ENCODE measurements at places on chromosomes 2 and 18.

GRCh38 chr2:222307143-222307756 lies 8.5 kb upstream of the PAX3 start:
- DNase-seq, result no peak

DNA sequence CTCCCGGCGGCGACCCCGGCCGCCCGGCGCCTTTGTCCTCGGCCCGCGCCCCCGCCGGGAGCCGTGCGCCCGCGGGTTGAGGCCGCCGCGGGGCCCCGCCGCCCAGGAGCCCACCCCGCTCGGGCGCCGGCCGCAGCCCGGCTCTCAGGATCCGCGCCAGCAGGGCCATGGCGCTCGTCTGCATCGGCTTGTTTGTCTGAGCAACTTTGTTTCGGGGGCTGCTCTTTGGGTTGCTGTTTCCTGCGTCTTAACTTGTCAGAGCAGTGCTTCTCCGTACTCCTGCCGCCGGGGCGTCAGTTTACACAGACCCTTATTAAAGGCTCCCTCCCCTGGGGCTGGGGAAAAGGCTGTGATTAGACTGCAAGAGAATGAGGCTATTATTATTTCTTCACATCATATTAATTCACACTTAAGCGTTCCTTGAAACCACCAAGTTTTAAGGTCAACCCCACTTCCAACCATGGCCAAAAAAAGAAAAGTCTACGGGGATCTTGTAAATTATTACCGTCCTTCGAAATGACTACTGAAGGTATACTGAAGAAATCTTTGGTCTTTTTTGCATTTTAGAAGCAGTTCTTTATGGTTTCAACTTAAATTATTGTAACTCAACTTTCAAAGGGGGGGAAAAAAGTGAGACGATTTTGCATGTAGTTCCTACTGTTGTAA lies at the start of gene CYP27C1:
TSS of gene CYP27C1 (minus strand) at position 198 of the 666 bp plus-strand sequence. CDS start at position 169, 29 bp downstream.
- no peak for DNase-seq

- no peak for DNase-seq
These were observed 101.9 kb downstream of the TWIST2 start for GRCh38 chr2:238949710-238950345.

DNA sequence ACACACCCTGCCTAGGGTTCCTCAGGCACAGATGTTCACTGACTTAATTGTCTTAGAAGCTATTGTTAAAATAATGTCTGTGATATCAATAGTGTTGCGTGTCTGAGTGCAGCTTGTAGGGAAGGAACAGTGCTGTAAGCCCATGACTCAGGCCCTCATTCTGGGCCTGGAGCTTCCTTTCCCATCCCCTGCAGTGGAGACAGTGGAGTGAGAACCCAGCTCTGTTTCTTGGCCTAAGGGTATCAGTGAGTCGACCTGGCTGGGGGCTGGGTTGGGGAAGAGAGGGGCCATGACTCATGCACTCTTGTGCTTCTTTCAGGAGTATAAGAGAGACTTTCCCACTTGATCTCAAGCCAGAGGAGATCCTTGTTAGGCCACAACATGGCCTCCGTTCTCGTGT lies 106.8 kb downstream of the HRH4 start:
- no peak for DNase-seq

GRCh38 chr18:55910296-55910695 lies 322.3 kb upstream of the TCF4 start:
- DNase-seq, result no peak

DNA sequence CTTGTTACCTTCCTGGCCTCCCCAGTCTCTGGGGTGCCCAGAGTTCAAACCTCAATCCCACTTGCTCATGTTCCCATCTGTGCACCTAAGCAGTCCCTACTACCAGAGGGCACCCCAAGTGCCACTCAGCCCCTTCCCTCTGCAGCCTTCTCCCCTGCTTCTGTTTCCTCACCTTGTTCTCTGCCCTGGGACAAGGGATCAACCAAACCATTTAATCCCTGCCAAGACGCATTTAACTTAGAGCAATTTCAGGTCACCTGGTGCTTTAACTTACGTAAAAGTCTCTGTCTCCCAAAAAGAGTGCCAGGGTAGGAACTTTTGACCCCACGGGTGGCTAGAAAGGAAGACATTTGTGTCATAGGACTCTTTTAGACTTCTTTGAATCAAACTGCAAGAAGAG lies 67.2 kb downstream of the SRD5A2 start:
- no peak for DNase-seq

DNA sequence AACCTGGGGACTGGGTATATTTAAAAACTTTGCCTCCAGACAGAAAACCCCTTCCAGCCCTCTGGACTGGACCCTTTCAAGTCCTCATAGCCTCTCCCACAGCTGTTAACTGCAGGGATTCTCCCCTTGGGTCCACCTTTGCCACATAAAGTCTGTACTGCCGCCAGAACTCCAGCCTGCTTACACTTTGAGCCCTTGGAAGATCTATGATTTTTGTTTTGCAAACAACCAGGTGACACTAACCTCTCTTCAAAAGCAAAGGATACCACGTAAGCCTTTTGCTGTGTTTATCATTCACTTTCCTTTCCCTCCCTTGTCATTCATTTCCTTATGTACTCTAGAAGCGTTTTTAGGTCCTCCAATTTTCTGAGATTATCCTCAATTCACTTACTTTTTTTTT lies 4.1 kb upstream of the AGXT start:
- DNase-seq, result no peak

DNA sequence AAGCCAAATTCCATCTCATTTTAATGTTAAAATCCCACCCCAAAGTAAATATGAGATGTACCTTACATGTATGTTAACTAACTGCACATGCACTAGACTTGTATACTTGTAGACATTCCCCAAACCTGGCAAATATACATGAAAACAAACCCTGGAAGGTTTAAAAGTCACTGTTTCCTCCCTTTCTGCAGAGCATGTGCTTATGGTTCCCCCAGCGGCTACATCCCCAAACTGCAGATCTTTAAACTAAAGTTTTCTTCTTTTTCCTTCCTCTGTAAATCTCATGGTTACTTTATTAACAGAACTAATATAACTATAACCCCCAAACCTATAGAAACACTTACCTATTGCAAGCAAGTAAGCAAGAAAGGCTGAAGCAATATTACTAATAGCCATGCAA lies 731.5 kb downstream of the LRP1B start:
- DNase-seq, result no peak

DNA sequence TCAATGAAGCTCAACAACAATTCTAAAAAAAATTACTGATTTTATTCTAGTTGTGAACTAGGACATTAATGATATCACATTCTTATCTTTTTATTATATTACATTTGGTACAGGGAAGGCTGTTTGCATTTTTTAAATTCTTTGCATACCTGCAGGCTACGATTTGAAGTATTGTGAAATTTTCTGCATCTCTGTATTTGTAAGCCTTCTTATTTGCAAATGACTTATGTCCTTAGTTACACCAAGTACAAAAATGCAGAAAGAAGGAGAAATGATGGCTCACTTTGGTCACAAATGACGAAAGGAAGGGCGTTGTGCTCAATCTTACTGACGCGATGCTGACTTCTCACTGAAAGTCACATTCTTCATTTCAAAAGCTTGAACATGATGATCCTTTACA lies 227.5 kb upstream of the SOX11 start:
- DNase-seq, result no peak

DNA sequence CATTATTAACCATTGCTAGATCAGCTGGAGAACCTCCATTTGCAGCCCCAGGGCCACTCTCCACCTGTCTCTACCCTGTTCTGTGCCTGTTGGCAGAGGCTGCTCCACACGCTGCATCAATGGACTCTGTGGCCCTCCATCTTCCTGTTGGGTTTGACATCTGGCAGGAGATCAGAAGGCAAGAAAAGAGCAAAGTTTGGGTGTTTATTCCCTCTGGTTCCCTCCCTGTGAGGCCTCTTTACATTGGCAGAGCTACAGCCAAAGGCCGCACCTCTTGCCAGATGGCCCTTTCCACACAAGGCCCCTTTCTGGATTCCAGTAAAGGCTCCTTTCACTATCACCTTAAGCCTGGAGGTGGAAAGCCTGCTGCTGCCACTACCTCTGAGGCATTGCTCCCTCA lies 110.9 kb upstream of the RND3 start:
- DNase-seq, result no peak

DNA sequence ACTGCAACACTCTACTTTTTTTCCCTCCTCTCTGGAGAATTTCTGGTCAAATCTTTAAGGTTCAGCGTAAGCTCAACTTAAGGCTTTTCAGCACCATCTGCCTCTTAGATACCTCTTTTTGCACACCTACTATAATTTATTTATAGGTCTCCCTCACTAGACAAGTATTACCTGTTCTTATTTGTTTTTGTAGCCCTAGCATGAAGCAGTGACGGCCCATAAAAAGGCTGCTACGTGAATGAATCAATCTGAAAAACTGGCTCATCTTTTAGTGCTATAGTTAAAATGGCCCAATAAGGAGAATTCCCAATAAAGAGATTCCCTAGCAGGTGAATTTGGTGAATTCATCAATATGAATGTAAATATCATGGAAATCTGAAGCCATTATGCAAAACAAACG lies 6.5 kb downstream of the RNF149 start:
- DNase-seq, result no peak

DNA sequence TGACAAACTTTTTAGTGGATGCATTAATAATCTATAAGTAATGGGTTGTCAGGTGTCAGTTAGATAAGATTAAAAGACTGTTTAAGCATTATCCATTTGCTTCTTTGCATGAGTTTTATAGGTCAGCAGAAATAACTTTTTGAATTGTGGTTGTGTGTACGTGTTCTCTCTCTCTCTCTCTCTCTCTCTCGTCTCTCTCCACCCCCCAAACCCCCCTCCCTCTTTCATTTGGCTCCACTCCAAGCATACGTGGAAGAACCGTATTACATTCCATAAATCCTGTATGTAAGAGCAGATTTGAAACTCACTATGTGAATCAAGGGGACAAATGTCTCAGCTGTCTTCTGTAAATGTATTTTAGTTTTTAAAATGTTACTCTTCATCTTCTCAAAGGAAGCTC lies 120.2 kb downstream of the MEIS1 start:
- no peak for DNase-seq

DNA sequence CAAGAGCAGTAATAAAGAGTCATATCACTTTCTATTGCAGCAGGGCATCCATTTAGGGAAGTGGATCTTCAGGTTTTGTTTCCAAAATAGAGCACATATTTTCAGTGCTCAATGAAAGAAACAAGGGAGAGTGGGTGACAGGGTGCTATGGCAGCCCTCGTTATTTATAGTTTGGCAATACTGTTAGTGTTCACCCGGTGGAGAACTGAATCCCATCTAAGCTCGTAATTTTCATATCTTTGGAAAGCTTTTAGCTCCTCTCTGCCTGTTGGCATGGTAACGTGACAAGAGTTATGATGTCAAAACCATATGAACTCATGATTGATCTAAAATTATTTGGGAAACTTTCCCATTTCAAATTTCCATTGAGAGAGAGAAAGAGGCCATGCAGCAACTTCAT lies 331.9 kb downstream of the LRRTM1 start:
- no peak for DNase-seq

DNA sequence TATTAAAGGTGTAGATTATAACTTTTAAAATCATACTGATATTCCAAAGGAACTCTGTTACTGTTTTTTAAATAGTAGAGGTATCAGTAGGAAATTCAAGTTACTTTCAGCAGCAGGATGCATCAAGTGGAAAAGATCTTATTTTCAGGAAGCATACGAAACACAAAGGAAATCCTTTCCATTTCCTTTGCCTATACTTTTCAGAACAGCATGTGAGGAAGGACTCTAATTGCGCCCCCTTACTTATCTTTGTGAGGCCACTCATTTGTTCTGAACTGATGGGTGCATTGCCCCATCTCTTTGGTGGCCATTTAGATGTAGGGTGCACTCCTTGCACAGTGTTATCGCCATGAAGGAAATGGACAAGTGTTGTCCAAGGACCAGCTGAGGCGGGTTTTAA lies 145.3 kb downstream of the BABAM2 start:
- no peak for DNase-seq

DNA sequence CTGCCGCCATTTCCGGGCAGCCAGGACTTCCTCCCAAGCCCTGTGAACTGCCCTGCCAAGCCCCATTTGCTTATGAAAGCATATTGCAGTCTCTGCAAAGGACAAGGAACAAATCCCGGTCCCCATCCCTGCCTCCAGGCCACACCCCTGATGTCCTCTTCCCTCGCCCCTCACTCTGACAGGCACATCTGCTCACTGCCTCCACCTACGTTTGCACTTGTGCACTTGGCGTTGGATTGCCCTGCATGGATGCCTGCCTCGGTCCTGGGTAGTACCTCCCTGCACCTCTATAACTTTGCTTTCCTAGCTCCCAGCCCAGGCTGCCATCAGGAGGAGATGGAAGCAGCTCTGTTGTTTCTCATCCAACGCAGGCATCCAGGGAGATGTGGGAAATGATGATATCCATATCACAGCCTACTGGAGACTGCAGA lies 19.6 kb upstream of the RPL31 start:
- DNase-seq, result no peak

GRCh38 chr2:160201849-160202539 lies 1.9 kb upstream of the ITGB6 start:
- no peak for DNase-seq

DNA sequence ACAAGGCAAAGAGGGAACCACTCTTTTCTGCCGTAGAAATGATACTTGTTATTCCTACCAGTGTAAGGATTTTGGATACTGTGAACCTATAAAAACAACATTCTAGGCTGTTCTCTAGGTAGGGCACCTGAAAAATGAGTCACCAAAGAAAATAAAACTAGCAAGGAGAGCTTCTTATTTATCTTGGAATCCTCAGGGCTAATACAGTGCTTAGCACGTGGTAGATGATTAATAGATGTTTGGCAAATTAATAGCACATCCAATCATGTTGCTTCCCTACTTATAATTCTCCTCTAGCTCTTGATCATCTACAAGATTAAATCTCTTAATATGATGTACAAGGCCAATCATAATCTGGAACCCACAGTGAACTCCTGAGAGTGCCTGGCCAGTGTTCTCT lies 73.1 kb downstream of the AAK1 start:
- DNase-seq, result no peak

- DNase-seq, result no peak
These were observed 215.6 kb upstream of the MAP2 start for GRCh38 chr2:209208211-209208610.

DNA sequence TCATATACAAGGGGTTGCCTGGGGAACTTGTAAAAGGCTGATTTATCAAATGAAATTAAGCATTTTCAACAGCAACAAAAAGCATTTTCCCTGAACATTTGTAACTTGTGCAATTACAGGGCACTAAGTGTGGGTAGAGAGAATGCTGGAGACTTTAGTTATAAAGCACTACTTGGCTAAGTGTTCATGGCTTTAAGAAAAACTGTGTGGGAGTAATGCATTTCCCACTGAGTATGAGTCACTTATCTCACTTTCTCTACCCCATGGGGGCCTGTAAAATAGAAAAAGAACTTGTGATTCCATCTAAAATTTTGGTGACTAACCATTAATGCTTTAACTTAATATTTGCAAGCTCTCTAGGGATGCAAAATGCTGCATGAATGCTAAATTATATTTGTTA lies 193.4 kb downstream of the CCDC102B start:
- DNase-seq, result no peak

DNA sequence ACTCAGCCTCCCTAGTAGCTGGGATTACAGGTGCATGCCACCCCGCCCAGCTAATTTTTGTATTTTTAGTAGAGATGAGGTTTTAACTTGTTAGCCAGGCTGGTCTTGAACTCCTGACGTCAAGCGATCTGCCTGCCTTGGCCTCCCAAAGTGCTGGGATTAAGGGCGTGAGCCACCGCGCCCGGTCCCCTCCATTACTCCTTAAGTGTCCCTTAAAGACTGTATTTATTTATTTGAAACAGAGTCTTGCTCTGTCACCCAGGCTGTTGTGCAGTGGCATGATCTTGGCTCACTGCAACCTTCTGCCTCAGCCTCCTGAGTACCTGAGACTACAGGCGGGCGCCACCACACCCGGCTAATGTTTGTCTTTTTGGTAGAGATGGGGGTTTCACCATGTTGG lies 148.6 kb downstream of the TGIF1 start:
- DNase-seq, result no peak

Measured in stimulated activated CD8-positive, alpha-beta memory T cell treated with anti-CD3 and anti-CD28 coated beads, Interleukin-4, amount 100 ng/mL, for 24 hours (primary cell).